ENCODE measurements at places on chromosomes 7 and 10.

- peak; percentile 37 for DNase-seq
Measured at GRCh38 chr7:85186521-85187241, at the start of gene SEMA3D. SEMA3D (minus strand) TSS chr7:85187056; CDS start chr7:85121891, 65,165 bp downstream.

GRCh38 chr10:70617798-70618568, 15.4 kb upstream of the PRF1 start:
- no peak for DNase-seq

DNA sequence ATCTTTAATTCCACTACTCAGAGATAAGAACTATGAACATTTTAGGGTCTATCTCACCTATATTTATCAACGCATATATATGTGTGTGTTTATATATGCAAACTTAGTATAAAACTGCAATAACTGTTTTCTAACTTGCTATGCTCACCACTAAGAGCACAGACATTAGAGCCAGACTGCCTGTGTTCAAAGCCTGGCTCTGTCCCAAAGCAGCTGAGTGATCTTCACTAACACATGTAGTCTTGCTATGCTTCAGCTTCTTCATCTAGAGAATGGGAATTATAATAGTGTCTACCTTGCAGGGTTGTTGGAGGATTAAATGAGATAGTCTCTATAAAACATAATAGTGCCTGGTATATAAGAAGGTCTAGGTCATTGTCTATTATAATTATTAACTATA, 165.5 kb downstream of the MAGI2 start:
- no peak for DNase-seq

- DNase-seq: no peak
Measured at GRCh38 chr10:118721539-118721876, 33.3 kb downstream of the CACUL1 start.

- DNase-seq: no peak
Measured at GRCh38 chr10:46558392-46559185, 2.1 kb upstream of the GPRIN2 start.

DNA sequence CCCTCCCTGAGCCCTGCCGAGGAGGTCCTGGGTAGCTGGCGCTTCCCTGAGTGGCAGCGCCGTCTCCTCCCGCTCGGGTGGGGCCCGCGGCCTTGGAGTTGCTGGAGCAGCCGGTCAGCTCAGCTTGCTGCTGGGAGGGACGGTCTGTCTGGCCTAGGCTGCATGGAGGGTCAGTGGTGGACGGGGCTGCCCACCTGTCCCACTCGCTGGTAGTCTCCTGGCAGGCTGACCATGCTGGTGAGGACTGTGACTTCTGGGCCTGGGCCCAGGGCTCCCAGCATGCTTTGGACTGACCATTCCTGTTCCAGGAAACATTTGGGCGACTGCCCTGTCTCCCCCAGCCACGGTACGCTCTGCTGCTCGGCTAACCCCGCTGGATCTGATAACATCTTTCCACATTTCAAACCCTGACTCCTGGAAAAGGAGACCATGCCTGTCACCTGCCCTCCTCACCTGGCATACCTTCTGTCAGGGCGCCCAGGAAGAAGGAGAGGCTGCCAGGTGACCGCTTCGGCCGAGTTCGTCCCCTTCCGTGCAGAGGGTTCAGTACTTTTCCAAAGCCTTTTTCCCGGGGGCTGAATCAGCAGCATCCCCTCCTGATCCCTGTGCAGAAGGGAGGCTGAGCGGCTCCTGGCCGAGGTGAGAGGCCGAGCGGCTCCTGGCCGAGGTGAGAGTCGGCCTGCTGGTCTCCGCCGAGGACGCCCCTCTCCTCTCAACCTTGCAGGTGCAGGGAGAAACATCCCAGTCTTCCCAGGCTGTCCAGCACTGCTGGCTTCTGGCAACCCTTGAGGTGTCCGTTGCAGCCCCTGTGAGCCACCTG, 43.4 kb downstream of the FAM20C start:
- DNase-seq: no peak

DNA sequence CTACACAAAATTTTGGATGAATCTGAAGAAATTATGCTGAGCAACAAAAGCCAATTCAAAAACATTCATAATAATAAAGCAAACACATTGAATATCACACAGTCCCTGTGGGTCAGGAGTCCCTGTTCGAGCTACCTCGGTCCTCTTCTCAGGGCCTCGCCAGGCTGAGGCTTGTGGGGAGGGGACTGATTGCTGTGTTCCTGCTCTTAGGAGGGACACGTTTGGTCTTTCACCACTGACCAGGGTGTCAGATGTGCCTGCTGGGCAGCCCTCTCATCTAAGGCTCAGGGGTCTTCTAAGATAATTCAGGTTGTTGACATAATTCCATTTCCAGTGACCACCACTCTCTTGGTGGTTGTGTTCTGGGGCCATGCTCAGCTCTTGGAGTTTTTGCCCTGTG, 233.8 kb upstream of the PPP2R2D start:
- no peak for DNase-seq
